Tibial nerve (tissue), 4 donors: ENCODE measurements at places on chromosomes 11 and 22. TPM values are rescaled to one million over a fixed set of nuclear protein-coding genes. Genes with fewer than 3 reads are reported as not detected.

Gene GTF2H1
- 53.1 TPM for total RNA-seq

Gene VSTM5
- total RNA-seq, result 8.2 TPM

Gene BARX2
- total RNA-seq, result not detected

Gene ACAT1
- total RNA-seq, result 148 TPM

Gene TAGLN
- total RNA-seq, result 2,479 TPM

DNA sequence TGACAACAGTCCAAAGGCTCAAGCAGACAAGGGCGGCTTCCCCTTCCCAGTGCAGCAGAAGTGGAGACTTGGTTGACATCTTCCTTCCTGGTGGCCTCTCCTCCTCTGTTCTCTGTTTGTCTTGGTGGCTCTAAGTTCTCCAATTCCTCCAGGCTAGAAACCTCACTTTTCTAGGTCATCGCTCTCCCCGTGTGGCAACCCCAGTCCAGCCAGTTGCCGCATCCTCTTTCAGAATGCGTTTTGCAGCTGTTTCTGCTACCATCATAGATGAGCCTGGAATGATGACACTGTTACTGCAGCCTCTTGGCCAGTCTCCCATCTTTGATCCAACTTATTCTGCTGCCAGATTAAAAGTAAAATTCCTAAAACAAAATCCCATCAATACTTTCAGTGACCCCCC, 201.5 kb downstream of the TRIM29 start:
- no peak for DNase-seq

DNA sequence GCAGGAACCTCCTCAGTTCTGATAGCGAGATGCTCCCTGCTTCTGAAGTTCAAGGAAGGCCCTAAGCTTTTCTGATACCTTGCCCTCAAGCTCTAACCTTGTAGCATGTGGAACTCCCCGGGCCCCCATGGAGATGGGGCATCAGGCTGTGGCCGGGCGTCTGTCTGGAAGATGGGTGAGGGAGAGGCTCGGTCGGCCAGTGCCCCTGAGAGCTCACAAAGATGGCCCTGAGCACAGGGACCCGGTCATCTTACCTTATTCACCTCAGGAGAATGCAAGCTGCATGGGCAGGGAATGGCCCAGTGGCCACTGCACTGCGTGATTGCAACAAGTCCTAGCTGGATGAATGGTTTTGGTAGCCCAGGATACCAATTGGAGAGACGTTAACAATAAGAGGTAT, 830.3 kb downstream of the TBC1D22A start:
- DNase-seq, result no peak

- DNase-seq, result no peak
Measured at GRCh38 chr11:1862588-1863351, 9.9 kb downstream of the LSP1 start.

GRCh38 chr22:26573026-26573662, 16.8 kb downstream of the TPST2 start:
- peak; percentile 29 for DNase-seq

DNA sequence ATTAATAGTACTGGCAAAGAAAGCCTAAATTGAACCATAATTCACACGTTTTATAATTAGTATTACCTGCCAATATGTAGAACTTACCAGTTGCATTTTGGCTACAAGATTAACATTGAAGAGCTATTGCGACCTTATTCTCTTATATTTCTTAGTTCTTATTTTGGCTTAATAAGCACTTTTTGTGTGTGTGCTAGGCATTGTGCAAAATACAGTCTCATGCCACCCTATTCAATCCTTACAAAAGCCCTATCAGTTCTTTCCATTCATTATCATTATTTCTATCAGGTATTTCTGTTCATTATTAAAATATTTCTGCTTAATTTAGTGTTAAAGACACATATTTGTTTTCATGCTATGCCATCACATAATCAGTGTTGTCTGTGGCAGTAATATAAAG, 41.2 kb downstream of the MAML2 start:
- no peak for DNase-seq

- no peak for DNase-seq
Measured at GRCh38 chr11:47857892-47858543, 9.9 kb upstream of the NUP160 start.

GRCh38 chr11:47154616-47155570, 21.8 kb downstream of the ARFGAP2 start:
- DNase-seq, result no peak

DNA sequence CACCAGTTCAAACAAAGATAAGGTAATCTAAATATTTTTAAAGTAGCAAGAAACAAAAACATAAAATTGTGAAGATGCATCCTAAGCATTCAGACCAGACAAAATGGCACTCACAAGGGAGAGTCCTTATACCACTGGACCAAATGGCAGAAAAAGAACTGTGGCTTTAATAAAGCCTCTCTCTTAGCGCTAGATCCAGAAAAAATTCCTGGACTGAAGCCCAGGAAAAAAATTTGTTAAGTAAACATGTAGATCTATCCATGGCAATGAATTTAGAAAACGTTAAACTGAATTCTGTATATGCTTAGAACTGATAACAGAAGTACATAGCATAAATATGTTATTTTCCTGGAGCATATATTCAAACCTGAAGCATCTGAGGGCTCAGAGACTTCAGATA, 11.8 kb upstream of the CD59 start:
- DNase-seq, result no peak

DNA sequence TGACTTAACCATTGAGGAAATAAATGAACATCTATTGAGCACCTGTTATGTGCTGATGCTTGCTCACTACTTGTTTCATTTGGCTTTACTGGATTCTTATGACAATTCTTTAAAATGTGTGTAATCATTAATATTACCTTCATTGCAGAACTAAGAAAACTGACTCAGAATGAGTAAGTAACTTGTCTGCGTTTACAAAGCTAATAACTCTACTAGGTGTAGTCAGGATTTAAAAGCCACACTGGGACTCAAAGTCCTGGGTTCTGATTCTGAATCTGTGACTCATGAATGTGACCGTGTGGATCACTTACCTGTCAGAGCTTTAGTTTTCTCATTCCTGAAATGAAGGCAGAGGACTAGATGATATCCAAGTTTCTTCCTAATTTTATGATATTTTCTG, 23.4 kb upstream of the KIRREL3 start:
- DNase-seq, result no peak

DNA sequence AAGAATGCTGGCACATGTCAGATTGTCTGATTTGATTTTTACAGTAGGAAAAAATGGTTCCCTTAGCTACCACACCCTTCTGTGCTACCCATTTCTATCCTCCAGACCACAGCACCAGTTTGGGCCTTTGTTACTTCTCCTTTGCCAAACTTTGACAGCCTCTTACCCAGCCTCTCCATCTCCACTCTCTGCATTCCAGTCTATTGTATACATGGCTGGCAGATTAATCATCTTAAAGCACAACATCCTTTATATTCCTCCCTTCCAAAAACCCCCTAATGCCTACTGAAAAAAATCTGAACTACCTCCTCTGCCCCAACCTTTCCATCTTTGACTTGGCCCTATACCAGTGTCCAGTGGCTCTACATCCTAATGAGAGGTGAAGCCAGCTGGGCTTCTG, 10.8 kb upstream of the PANX1 start:
- DNase-seq, result no peak

GRCh38 chr22:41442240-41442792, 4.3 kb downstream of the TOB2 start:
- DNase-seq, result no peak

- DNase-seq, result no peak
Measured at GRCh38 chr22:37427135-37427710, at the start of gene ELFN2. Gene ELFN2 (minus strand): TSS chr22:37427479. CDS start chr22:37375534, 51,945 bp downstream.
